ENCODE measurements at places on chromosomes 4 and X.

GRCh38 chr4:83599183-83599582, 63.3 kb downstream of the GPAT3 start:
- no peak for DNase-seq

- DNase-seq = no peak
Observed at GRCh38 chr4:31043382-31044062, 323.4 kb downstream of the PCDH7 start.

- no peak for DNase-seq
Observed at GRCh38 chr4:110107866-110108265, 90.5 kb downstream of the ELOVL6 start.

DNA sequence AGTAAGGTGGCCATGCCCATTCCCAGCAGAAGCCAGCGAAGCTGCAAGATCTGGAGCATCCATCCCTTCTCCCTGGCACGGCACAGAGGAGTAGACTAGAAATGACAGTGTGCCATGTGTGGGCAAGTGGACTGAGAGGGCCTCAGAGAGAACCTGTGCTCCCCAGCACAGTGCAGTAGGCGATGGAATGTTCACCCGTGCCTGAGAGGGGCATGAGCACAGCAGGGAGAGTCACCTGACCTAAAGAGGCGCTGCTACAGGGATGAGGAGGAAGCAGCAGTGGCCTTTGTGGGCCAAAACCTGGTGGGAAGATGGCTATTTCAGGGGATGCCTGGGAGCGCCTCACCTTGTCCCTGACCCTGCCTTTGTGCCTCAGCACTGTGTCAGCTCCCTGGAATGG, 8.0 kb upstream of the CDKN2AIP start:
- DNase-seq = no peak

GRCh38 chr4:143016171-143016570, 168.5 kb upstream of the USP38 start:
- DNase-seq = no peak

- DNase-seq = no peak
Observed at GRCh38 chrX:116961872-116962582, 499.3 kb upstream of the CT83 start.

- no peak for DNase-seq
Observed at GRCh38 chrX:12825801-12826200, 34.6 kb downstream of the PRPS2 start.

- no peak for DNase-seq
Observed at GRCh38 chrX:74511704-74512103, 90.4 kb downstream of the SLC16A2 start.

- no peak for DNase-seq
Observed at GRCh38 chr4:114021451-114021850, 42.0 kb upstream of the ARSJ start.

- DNase-seq = peak; percentile 2
Observed at GRCh38 chrX:134459683-134460004, 321 bp upstream of the HPRT1 start.

DNA sequence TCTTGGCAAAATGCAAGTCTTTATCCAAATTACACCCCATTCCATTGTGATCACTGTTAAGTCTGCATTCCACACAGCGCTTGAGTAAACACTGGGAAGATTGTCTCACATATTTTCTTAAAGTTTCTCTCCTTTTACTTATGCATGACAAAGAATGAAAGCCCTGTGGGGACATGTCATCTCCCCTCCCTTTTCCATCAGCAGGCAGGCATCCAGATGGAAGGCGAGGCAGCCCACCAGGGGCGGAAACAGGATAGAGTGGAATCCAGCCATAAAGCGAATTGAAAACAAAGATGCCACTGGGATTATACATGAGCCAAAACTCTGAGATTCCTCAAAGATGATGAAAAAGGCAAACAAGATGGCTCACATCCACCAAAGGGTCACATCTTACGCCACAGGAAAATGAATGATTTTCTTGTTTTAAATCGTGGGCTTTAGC, 78.2 kb downstream of the AFAP1 start:
- DNase-seq = no peak

DNA sequence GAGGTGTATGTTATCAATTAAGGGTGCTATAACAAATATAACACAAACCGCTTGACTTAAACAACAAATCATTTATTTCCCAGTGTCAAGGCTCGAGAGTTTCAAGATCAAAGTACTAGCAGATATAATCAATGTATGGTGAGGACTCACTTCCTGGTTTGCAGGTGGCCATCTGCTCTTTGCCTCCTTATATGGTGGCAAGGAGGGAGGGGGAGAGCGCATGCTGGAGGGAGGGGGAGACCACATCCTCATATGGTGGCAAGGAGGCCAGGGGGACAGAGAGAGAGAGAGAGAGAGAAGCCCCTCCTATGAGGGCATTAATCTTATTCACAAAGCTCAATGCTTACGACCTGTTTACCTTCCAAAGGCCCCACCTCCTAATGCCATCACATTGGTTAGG, 372.3 kb upstream of the SPOCK3 start:
- no peak for DNase-seq

- no peak for DNase-seq
Observed at GRCh38 chrX:153164733-153165132, 14.4 kb upstream of the MAGEA1 start.

DNA sequence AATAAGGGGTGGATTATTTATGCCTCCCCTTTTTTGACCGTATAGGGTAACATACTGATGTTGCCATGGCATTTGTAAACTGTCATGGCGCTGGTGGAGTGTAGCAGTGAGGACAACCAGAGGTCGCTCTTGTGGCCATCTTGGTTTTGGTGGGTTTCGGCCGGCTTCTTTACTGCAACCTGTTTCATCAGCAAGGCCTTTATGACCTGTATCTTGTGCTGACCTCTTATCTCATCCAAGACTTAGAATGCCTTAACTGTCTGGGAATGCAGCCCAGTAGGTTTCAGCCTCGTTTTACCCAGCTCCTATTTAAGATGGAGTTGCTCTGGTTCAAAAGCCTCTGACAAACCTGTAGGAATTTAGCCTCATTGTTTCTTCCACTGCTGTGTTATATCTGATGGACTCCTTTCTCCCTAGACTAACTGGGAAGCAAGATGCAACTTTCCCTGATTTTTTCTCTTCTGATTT, 71.4 kb downstream of the TMEM131L start:
- no peak for DNase-seq
